ENCODE measurements at places on chromosomes 11 and 22.

DNA sequence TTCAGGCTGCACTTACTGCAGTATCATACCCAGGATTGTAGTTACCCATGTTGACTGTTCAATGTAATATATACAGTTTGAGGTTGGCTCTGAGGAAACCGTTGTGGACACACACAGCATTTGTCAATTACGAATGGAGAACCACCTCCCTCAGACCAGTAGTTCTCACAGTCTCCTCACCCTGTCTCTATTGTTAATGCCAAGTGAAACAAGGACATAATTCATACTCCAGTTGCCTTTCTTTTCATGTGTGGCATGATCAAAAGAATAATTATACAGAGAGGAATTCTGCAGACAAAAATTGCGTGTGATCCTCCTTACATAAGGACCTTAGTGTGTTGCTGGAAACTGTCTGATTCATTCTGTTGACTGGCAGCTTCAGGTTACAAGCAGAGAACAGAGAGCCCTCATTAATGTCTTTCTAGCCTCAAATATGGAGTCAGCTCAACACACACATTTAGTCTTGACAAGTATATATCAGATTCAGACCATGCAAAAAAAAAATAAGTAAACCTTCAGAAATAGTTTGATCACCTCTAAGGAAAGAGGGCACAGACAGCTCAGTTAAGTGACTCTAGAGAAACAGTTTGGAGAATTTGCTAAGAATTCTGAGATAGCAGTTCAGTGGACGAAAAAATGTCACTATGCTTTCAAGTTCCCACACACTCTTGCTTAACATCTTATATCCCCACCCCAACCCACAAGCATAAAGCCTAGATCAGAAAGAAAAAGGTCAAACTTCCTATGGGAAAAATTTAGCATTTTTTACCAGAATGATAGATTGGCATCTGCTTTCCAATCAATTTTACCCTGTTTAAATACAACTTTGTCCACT lies 96.1 kb downstream of the MAML2 start:
- no peak for DNase-seq

DNA sequence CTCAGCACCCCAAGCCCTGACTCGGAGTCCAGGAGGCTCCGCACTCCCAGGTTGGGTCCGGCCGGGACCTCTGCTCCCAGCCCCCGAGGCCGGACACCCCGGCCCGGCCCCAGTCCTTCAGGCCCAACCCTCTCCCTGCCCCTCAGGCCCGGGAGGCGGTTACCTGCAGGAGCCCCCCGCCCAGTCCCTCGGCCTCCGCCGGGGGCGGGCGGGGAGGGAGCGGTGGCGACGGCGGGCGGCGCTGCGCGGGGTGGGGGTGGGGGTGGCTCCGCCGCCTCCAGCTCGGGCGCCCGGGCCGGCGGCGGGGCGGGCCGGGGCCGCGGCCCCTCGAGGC lies 310 bp downstream of the TCF20 start:
- DNase-seq: no peak

DNA sequence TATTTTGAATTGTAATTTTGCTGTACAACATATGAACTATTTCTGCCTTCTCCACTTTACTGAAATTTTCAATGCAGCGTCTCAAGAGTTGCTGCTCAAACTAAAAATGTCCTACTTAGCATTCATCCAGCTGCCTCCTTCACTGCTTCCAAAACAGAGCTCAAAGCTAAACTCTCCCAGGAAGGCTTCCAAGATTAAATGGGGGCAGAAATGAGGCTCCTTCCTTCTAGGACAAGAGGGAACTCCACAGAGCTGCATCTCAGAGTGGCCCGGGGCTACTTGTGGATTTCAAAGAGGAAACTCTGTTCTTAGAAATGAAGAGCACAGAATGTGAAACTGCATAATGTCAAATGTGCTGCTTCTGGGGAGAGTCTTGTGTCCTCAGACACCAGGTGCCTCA lies 295.9 kb upstream of the NCAM1 start:
- DNase-seq: no peak

- no peak for DNase-seq
Measured at GRCh38 chr22:26898946-26899605, 241.7 kb downstream of the MIAT start.

DNA sequence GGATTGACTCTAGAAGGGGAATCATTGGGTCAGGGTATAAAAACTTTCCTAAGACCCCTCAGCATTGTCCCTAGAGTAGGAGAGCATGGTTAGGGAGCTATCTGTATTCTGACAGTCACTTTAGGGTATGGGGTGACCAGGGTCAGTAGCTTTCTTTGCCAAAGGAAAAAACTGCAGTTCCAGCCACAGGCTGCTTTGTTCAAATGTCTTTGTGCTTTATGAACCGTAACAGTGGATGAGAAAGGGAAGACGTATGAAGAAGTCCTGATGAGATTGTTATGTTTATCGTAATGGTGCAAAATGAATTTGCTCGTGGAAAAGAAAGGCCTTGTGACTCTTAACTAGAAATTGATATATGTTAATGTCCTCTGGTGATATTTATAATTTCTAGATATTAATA lies 30.0 kb downstream of the CYB5R2 start:
- DNase-seq: no peak

Data from stimulated activated CD4-positive, alpha-beta T cell treated with anti-CD3 and anti-CD28 coated beads, Interleukin-1b, Interleukin-23, amount 100 ng/mL, for 1 hour (primary cell).